ENCODE measurements at places on chromosomes 5 and 9.

- DNase-seq = no peak
These were observed 68.1 kb downstream of the SEMA6A start for GRCh38 chr5:116506488-116506887.

DNA sequence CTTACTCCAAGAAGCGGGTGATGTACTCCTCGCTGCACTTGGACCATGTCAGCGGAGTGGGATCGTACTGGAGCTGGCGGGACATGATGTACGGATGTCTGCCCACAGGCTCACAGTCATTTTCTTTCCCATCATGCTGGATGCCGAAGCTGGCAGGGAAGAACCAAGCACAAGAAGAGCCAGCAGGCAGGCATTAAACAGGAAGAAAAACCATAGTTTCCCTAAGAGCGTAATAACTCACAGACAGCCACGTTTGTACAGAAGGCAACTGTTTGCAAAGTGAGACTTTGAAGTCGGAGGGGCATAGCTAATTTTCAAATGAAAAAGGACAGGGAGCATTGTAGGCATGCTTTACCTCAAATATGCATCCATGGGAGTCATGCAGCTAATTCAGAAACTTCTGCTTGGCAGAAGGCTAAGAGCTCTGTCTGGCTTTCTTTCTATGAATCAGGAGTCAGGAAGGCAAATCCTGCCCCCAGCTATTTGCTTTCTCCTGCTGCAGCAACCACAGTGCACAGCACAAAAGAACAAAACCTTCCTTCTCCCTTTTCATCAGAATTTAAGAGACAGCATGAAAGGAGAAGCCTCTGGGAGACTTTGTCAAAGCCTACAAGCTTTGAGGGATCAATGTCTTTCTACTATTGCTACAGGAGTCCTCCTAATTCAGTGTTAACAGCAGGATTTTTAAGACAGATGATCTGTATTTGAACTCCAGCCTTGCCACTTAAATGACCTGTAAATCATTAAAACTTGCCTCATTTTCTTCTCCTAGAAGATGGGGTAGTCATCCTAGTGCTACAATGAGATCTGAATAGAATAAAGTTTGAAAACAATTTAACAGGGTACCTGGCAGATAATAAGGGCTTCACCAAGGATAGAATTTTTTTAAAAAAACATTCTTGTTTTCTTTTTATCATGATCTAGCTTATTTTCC is 209.1 kb downstream of the TARS1 start:
- DNase-seq = peak; percentile 85

DNA sequence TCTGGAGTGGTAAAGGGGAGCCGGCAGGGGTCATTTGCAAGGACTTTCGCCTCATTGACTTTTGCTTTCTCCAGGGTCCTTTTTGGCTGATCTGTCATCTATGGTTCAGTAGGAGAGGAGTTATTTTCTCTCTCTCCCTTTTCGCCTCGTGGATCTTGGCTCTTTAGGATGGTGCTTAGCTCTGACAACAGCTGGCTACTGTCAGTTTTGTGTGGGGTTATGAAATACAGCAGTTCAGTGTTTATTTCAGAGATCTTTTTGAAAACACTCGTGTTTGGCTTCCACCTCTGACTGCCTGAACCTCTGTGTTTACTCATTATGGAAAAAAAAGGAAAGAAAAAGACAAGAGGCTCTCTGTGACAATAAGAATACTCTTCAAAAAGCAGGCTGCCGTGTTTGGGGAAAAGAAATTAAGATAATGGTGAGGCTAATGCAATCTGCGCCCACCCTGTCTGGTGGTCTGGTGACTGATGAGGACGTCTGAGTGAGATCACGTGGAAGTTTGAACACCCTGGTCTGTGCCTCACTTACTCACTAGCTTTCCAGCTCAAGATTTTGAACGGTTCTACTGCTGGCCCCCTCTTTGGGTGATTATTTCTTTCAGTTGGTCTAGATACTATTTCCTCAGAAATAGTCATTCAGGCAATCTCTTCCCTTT is 567.7 kb downstream of the CAAP1 start:
- no peak for DNase-seq

- no peak for DNase-seq
These were observed 37.0 kb upstream of the POU4F3 start for GRCh38 chr5:146301626-146302025.

- DNase-seq = no peak
These were observed 10.3 kb downstream of the TTC23L start for GRCh38 chr5:34849253-34849652.

GRCh38 chr9:85432599-85432998 is 309.2 kb downstream of the AGTPBP1 start:
- no peak for DNase-seq

- peak; percentile 88 for DNase-seq
These were observed 132.8 kb downstream of the CD180 start for GRCh38 chr5:67063791-67064190.

- peak; percentile 65 for DNase-seq
These were observed 66.0 kb downstream of the FRMD3 start for GRCh38 chr9:83472221-83472665.

- peak; percentile 38 for DNase-seq
These were observed 231.4 kb upstream of the TUT7 start for GRCh38 chr9:86585422-86586143.

DNA sequence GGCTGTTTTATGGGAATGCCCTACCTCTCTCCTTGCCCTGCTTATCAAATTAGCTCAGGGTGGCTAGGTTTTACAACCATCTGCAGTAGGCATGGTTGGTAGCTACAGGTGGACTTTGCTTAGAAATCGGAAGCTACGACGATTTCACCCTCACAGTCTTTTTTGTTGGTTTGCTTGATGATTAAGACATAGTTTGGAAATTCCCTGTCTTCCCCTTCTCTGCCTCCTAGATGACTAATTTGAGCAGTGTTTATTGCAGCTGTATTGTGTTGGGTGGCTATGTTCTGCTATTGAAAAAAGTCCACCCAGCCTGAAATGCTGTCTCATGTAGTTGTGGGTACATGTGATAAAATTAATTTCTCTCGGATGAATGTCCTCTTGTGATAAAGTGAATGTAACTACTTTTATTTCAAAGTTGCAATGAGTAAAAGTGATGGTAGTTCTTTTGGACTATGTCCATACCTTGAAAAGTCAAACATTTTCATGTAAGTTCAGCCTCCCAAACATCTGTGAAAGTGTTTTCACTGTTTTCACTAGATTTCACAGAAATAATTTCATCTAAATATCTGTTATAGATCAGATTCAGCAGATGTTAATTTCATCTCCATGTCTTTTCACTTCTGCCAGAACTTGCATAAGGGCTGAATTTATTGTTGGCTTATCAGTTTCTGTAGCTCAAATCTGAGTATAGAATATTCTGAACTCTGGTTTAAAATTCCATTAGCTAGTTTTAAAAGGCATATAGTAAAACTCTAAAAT is 37.3 kb upstream of the FYB1 start:
- DNase-seq = peak; percentile 87

DNA sequence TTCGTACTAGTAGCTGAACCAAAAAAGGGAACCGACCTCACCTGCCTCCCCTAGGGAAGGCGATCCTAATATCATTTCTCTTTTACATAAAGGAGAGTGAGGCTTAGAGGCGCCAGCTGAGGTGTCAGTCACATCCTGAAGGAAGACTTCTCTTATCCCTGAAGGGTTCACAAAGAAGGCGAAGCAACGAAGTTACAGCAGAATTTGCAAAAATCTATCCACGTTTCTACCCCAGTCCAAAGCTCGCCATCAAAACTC is 598 bp upstream of the KIAA1191 start:
- no peak for DNase-seq

GRCh38 chr5:161630948-161631347 is 54.6 kb upstream of the GABRA6 start:
- no peak for DNase-seq

GRCh38 chr5:7578071-7578470 is 182.1 kb downstream of the ADCY2 start:
- DNase-seq = no peak

DNA sequence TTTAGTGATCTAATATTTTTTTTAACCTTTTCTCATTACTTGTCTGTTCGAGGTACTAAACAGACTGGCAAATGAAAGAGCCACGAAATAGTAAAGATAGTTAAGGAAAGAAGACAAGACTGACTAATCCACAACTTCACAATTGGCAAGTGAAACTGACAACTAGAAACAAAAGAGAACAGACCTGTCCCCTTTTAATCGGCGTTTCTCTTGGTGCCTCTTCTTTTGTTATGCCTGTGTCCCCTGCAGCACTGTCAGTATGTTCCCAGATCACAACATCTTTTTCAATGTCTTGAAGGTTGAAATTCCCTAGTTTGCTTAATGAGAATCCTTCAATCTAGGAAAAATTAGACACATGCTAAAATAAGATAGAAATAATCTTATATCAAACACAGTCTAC is 26.1 kb downstream of the TUT7 start:
- DNase-seq = no peak

DNA sequence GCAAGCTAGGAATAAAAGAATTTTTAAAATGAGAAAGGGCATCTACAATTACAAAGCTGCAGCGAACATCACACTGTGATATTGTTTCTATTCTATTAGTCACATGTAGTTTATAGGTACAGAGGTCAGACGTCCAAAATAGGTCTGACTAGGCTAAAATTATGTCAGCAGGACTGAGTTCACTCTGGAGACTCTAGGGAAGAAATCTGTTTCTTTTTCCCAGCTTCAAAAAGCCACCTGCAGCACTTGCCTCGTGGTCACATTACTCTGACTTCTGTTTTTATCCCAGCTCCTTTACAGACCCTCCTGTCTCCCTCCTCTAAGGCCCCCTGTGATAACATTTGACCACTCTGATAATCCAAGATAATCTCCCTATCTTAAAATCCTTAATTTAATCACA is 5.1 kb upstream of the CKS2 start:
- DNase-seq = no peak
